Activated CD8-positive, alpha-beta T cell treated with anti-CD3 and anti-CD28 coated beads, Interleukin-2, amount 10 ng/mL, durations not matched to agents 7 days and 5 days (primary cell): ENCODE measurements at places on chromosomes 7 and 10. TPM values are rescaled to one million over a fixed set of nuclear protein-coding genes. Genes with fewer than 3 reads are reported as not detected.

The PTN gene
- total RNA-seq: not detected

The SMKR1 gene
- total RNA-seq: 1.3 TPM

- no peak overlapping the region for H3K27ac ChIP-seq
- H3K27me3 ChIP-seq: no peaks in the 10 kb centered on the region
- no peaks in the 10 kb centered on the region for H3K36me3 ChIP-seq
Observed at GRCh38 chr7:155190688-155191087, 107.0 kb upstream of the INSIG1 start.

- no peak overlapping the region for H3K4me3 ChIP-seq
- no peak overlapping the region for H3K27ac ChIP-seq
- no peaks in the 10 kb centered on the region for H3K4me1 ChIP-seq
Observed at GRCh38 chr10:103649654-103650423, 156.3 kb downstream of the NEURL1 start.

The PKD1L1 gene
- total RNA-seq: 0.08 TPM
